HS-27A (cell line): ENCODE measurements at places on chromosomes 2 and 18.
A peak's percentile ranks its signal among the peaks of the same experiment; 100 is the strongest.

- DNase-seq = no peak
Measured at GRCh38 chr2:151260573-151261230, 961 bp downstream of the RBM43 start.

DNA sequence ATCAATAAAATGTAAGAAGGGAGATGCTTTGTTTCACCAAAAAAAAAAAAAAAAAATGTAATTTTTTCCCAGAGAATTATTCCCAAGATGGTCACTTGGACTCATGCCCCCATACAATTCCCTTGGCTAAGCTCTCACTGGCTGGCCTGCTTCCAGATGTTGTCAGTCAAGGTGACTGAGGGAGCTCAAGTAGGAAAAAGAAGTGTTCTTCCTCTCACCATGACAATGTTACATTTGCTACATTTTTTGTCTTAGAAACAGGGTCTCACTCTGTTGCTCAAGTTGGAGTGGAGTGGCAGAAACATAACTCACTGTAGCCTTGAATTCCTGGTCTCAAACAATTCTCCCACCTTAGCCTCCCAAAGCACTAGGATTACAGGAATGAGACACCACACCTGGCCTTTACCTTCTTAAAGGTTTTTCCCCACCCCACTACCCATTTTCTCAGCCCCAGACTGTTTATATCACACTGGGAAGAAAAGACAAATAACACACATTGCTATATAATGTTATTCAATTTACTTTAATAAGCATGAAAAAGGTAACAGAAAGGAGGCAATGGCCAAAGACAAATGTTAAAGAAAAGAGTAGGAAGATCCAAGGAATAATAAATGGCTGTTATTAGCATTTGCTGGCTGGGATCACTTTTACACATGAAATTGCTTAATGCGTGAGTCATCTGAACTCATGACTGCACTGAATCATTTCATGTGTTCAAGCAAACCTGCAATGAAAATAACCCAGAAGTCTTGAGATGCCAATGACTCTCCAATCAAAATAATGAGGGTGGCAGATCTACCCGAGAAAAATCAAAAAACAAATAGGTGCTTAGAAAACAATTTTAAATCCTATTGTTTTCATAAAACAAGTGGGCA, 45.2 kb downstream of the ACVR1 start:
- peak; percentile 45 for DNase-seq

- no peak for DNase-seq
Measured at GRCh38 chr2:107742460-107743027, 84.1 kb upstream of the RGPD4 start.

GRCh38 chr2:64063924-64064331, 44.7 kb upstream of the VPS54 start:
- DNase-seq = no peak

GRCh38 chr18:41418598-41418997, 536.4 kb upstream of the PIK3C3 start:
- DNase-seq = no peak

- DNase-seq = no peak
Measured at GRCh38 chr2:147479358-147479757, 365.5 kb upstream of the ACVR2A start.

GRCh38 chr2:95050385-95051300, 25.1 kb downstream of the MAL start:
- no peak for DNase-seq
